ENCODE measurements at places on chromosomes 11 and 22.

DNA sequence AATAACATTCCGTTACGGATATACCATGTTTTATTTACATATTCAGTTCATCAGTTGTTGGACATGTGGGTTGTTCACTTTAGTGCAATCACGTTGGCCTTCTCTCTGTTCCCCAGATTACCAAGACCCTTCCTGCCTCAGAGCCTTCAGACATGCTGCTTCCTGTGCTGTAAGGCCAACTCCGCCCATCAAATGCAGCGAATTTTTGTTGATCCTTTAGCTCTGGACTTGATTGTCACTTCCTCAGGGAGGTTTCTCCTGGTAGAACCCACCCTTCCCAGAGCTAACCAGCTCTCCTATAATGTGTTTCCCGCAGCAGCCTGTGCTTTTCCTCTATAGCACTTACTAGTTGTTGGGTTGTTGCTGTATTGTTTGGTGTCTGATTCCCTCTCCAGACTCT lies 39.4 kb downstream of the SWAP70 start:
- DNase-seq, result no peak

- no peak for DNase-seq
These were observed 388.2 kb downstream of the TMEM135 start for GRCh38 chr11:87425943-87426342.

GRCh38 chr22:37213941-37214730 lies 1.9 kb upstream of the SSTR3 start:
- DNase-seq, result no peak

- peak; percentile 93 for DNase-seq
These were observed 3.1 kb downstream of the CPT1A start for GRCh38 chr11:68838572-68838964.

DNA sequence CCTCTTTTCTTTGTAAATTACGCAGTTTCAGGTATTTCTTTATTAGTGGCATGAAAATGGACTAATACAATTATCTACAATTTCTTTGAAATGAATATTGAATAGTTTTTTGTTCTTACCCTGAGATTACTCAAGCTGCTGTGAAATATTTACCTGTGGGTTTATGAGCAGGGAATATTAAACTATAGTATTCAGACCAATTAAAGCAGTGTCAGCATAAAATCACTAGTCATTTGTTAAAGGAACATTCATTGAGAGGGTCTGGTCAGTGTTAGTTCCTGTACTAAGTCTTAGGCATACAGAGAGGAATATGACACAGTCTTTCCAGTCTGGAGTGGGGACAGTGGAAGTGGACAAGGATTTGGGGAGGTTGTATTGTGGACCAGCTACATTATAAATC lies 646.2 kb upstream of the ANO5 start:
- no peak for DNase-seq

GRCh38 chr22:39527481-39527961 lies 5.0 kb downstream of the RPS19BP1 start:
- DNase-seq, result no peak

GRCh38 chr22:29801153-29801552 lies 34.0 kb downstream of the UQCR10 start:
- DNase-seq, result no peak

- DNase-seq, result no peak
These were observed 1317.2 kb downstream of the TBC1D22A start for GRCh38 chr22:48079505-48080290.

GRCh38 chr11:129722529-129722928 lies 93.1 kb upstream of the TMEM45B start:
- no peak for DNase-seq

DNA sequence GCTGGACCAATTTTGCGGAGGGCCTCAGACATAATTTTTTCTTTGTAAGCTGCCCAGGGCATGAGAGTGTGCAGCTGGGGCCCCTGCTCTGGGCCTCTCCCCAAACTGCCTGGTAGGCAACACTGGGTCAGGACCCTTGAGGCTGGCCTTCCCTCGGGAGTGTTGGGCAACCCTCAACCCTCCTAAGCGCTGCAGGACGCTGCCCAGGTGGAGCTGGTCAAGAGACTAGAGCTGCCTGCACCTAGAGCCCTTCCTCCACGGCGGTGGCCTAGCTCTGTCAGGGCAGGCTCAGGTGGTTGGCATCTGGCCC lies 505 bp upstream of the TMEM132A start:
- DNase-seq, result no peak

GRCh38 chr11:56841210-56841810 lies 92.8 kb upstream of the OR9G4 start:
- peak; percentile 78 for DNase-seq

DNA sequence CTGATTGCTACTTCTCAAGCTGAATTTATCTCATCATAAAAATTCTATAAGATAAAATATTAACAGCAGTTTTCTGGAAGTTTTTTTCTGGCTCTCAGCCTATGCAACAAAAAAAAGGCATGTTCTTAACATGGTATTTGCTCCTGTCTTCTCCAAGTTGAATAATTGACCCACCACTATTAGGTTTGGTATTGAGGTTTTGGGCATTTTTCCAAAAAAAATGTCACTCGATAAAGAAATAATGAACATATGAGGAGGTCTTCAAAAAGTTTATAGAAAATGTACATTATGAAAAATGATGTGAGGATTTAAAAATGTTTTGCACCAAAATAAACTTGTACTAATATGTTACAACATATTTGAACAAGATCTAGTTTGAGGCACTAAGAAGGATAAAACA lies 808.6 kb upstream of the RAG2 start:
- no peak for DNase-seq

DNA sequence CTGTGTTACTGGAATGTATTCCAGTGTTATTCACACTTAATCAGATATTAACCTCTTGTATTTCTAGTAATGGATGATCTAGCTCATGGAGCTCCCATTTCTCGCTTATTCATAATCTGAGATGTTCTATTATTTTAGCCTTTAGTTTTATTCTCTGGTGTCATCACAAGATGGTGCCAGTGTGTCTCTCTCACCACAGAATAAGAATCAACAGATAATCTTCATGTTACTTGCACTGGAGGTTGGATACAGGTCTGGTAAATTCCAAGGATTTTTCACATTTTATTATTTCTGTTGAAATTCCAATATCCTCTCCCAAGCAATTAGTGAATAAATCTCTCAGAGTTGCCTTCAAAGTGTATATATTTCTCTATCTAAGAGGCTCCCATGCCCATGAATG lies 74.6 kb downstream of the CASP12 start:
- DNase-seq, result no peak
